ENCODE measurements at places on chromosomes 1 and 21.

GRCh38 chr1:193143285-193143684, 21.5 kb downstream of the CDC73 start:
- DNase-seq = no peak

- no peak for DNase-seq
Observed at GRCh38 chr1:156550346-156550745, 22.0 kb downstream of the IQGAP3 start.

GRCh38 chr1:96214982-96215381, 506.6 kb upstream of the PTBP2 start:
- no peak for DNase-seq

GRCh38 chr1:199287647-199288046, 648.8 kb downstream of the PTPRC start:
- DNase-seq = no peak

DNA sequence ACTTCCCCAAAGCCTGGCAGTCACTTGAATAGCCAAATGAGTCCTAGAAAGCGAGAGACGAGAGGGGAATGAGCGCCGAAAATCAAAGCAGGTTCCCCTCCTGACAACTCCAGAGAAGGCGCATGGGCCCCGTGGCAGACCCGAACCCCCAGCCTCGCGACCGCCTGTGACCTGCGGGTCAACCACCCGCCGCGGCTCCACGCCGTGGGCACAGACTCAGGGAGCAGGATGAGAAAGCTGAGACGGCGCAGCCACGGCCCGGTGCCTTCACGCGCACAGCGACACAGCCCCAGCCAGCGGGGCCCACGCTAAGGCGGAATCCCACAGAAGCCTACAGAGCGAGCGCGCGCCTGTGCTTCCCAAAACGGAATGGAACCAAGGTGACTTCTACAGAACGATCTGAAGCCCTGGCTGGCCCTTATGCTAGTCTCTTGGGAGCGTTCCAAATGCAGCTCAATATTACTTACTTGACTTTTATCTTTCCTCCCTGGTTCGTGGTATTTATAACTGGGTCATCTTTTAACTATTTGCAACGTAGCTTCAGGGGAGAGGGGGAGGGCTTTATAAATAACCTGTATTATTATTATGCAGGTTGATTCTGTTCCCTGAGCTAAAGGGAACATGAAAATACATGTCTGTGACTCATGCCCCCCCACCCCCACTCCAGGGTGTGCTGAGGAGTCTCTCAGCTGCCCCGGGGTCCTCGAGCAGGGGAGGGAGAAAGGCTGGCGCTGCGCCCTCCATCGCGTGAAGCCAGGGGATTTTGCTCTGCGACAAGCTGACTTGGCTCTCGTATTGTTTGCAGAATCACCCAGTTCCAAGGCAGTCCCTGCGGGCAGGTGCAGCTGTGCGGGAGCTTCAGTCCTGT, 1.7 kb downstream of the TSPEAR start:
- DNase-seq = no peak

DNA sequence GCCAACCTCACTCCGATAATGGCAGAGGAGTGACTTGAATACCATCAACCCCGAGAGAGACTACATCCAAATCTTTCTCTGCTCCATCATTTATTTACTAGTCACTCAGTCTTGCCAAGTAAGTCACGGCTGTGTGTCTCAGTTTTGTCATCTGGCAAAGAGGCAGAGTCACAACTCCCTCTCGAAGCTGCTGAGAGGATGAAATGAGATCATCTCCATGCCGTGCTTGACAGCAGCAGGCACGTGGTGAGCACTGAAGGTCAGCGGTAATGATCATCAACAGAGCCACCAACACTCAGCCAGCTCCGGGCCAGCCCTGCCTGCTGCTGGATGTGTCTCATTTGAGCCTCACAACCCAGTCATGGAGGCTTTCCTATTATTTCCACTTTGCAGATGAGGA, 19.9 kb downstream of the ALDH4A1 start:
- DNase-seq = no peak

GRCh38 chr1:56074007-56074651, 505.2 kb downstream of the PLPP3 start:
- DNase-seq = no peak

- DNase-seq = no peak
Observed at GRCh38 chr1:91754348-91754747, 131.6 kb downstream of the TGFBR3 start.

DNA sequence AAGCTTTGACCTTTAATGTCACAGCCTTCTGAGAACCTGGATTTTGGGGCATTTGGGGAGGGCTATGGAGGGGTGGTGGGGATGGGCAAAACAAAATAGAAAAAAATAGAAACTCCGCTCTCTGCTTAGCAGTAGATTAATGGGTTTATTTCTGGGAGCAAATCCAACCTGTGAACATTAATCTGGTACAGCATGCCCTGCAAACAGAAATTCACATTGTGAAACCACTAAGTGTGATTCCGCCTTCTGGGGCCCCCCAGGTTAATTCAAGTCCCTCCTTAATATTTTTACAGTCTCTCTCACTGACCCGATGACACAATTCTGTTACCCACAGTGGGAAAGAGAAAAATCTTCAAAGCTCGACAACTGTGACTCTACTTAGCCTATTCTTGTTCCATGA, 76.4 kb downstream of the TIAM1 start:
- no peak for DNase-seq

GRCh38 chr1:88398338-88398737, 285.7 kb upstream of the PKN2 start:
- DNase-seq = no peak

DNA sequence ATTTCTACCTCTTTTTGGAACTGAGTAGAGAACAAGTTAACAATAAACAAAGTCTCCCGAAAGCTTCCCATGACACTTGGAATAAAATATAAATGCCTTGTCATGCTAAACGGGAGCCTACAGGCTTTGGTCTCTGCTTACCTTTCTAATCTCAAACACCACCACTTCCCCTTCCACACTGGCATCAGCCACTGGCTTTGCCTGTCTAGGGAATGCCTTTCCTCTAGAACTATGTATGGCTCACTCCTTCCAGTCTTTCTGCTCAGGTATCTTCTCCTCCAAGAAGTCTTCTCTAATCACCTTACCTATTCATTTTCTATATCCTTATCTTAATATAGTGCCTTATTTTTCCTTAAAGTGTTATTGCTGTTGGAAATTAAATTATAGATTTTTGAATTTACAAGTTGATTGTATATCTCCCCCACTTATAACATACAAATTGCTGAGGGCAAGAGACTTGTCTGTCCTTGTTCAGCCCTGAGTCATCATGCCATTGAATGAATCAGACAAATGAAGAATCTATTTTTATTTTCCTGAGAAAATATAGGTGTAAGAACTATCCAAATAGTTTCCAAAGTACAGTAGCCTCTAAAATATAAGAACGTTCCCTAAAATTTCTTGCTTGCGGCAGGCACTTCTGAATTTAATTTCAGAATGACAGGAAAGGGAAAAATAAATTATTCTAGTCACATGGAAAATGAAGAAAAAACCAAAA, 119.2 kb downstream of the TM2D1 start:
- no peak for DNase-seq

DNA sequence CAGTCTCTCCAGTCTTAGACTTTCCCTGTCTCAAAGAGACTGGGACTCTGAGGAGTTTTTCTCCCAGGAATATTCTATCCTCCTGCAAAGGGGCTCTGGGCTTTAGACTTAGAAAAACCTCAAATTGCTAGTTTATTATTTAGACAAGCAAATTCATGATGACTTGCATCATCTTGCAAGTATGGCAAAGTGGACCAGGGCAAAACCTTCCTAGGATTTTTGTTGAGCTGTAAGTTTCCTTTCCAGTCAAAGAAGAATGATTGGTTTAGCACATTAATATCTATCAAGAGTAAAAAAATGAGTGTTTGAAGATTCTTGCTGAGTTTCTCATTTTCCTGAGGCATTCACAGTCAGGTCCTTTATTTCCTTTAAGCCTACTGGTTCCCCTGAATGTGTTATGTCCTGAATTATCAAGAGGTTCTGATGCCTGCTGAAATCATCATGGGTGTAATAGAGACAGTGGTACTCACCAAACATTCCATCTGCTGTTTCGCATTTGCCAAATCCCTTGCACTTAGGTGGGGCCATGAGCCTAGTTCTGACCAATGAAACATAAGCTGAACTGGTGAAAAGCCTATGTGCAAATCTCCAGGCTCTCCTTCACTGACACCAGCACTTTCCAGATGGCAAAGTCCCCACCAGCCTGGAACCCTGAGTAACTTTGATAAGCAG, 25.2 kb upstream of the SPAG17 start:
- DNase-seq = no peak

- no peak for DNase-seq
Observed at GRCh38 chr1:232244426-232244825, 385.5 kb downstream of the SIPA1L2 start.

GRCh38 chr1:246492611-246493245, 14.4 kb downstream of the SMYD3 start:
- no peak for DNase-seq

- no peak for DNase-seq
Observed at GRCh38 chr1:226029093-226029496, 30.0 kb upstream of the SDE2 start.

- no peak for DNase-seq
Observed at GRCh38 chr1:28416509-28417194, 47.1 kb downstream of the PHACTR4 start.

DNA sequence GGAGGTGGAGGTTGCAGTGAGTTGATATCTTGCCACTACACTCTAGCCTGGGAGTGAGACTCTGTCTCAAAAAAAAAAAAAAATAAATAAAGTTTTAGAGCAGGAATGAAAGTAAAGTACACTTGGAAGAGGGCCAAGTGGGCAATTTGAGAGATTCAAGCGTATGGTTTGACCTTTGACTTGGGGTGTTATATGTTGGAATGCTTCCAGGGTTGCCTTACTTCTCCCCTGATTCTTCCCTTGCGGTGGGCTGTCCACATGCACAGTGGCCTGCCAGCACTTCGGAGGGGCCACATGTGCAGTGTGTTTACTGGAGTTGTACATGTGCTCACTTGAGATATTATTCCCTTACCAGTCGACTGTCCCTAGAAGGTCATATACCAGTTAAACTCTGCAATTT, 295.5 kb upstream of the PROX1 start:
- DNase-seq = no peak

GRCh38 chr21:34364921-34365320, 1.1 kb downstream of the KCNE2 start:
- no peak for DNase-seq

DNA sequence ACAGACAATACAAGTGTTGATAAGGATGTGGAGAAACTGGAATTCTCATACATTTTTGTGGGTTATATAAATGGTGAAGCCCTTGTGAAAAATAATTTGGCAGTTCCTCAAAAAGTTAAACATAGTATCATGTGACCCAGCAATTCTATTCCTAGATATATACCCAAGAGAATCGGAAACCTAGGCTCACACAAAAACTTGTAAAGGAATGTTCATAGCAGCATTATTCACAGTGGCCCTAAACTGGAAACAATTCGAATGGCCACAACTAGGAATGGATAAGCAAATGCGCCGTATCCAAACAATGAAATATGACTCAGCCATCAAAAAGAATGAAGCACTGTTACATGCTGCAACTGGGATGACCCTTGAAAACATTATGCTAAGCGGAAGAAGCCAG, 3.9 kb upstream of the CD247 start:
- DNase-seq = no peak

DNA sequence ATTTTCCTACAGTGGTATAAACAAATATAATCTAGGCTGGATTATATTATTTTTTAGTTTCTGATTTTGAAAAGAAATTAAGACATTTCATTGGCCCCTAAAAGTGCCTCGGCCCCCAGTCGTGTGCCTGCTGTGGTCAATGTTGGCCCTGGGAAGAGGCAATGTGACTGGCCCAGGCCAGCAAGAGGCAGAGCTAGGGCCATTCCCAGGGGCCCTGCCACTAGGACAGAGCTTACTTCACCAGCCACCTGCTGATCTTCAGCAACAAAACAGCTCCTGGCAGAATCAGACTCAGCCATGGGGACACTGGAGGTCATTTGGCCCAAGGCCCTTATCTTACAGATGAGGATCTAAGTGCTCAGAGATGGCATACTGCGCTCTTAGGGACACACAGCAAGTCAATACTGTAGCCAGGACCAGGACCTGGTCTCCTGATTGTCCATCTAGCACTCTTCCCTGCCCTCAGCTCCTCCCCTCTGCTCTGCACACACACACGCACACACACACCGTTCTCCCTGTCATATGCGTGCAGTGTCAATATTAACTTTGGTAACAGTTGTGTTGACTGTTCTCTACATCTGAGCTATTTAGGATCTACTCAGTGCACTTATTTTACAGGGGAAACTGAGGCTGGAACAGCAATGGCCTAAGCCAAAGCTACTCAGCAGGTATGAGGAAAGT, 16.6 kb upstream of the KLHDC7A start:
- no peak for DNase-seq

- no peak for DNase-seq
Observed at GRCh38 chr1:169924829-169925228, 31.1 kb upstream of the SCYL3 start.

All from stimulated activated CD8-positive, alpha-beta memory T cell treated with anti-CD3 and anti-CD28 coated beads, Interleukin-15, amount 100 ng/mL, for 4 hours (primary cell).